Dermis blood vessel endothelial cell (primary cell): ENCODE measurements at places on chromosomes 7 and 10. TPM values are rescaled to one million over a fixed set of nuclear protein-coding genes. Genes with fewer than 3 reads are reported as not detected.
A peak's percentile ranks its signal among the peaks of the same experiment; 100 is the strongest.

DNA sequence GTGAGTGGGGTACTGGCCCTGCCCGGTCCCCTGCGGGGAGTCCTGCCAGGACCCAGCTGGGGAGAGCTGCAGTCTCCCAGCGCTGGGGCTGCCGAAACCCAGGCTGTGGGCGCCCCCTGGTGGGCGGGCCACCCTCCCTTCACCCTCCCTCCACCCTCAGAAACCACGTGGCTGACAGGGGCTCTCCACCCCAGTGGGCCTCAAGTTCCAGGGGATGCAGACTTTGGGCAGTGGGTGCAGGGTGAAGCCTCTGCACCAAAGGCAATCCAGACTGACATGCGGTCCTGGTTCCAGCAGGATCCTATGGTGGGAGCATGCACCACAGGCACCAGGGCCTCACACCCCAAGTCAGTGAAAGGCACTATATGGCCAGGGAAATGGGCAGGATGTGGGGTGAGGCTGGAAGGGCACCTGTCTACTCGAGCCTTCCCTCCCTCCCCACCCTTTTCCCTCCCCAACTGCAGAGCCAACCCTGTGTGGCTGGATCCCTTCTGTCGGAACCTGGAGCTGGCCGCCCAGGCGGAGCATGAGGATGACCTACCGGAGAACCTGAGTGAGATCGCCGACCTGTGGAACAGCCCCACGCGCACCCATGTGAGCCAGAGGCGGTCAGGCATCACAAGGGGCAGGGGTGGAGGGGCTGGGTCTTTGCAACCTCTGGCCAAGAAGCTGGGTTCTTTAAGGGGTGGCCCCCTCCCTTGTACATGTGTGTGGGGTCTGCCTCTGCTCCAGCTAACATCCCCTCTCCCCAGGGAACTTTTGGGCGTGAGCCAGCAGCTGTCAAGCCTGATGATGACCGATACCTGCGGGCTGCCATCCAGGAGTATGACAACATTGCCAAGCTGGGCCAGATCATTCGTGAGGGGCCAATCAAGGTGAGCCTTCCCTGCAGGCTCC is 38.8 kb downstream of the PSAP start:
- peak; percentile 77 for DNase-seq

- DNase-seq: no peak
Observed at GRCh38 chr7:44057849-44058758, 7.3 kb downstream of the PGAM2 start.

The SH2D4B gene
- total RNA-seq: 0.05 and 0.34 TPM in 2 replicates

The TRIL gene
- 24.7 and 27.5 TPM in 2 replicates for total RNA-seq

DNA sequence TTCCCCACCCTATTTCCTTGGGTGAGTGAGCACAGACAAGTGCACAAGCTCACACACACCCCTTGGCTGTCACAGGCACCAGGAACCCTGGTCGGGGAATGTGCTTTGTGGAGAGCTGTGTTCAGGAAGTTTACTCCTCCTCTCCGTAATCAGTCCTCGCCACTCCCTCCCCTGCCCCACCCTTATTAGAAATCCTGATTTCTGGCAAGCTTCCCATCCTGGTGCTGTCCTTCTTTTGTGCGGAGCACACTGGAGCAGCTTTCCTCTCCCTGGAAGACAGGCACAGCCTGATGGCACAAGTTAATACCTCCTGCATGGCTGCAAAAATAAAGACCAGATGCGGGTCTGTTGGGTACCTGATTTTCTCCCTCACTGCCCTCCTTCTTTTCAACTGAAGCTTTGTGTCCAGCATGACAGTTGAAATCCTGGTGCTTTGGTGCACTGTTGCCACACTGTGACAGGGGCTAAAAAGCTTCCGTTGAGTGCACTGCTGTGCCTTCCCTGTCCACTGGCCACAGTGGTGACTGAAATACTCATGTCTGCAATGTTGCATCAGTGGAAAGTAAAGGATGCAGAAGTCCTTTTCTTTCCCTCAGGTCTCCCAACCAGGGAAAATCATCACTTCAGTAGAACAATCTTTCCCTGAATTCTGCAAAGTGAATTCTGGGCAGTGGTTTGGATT is 55.0 kb downstream of the LRRC4 start:
- DNase-seq: peak; percentile 14

The PALD1 gene
- 248 and 276 TPM in 2 replicates for total RNA-seq

- DNase-seq: peak; percentile 42
Observed at GRCh38 chr7:34928052-34928451, 109.2 kb downstream of the DPY19L1 start.

The LRRC17 gene
- total RNA-seq: 1.2 and 2.0 TPM in 2 replicates

- DNase-seq: no peak
Observed at GRCh38 chr7:1210979-1211608, 21.6 kb upstream of the UNCX start.

The GDF10 gene
- total RNA-seq: not detected in 2 replicates

DNA sequence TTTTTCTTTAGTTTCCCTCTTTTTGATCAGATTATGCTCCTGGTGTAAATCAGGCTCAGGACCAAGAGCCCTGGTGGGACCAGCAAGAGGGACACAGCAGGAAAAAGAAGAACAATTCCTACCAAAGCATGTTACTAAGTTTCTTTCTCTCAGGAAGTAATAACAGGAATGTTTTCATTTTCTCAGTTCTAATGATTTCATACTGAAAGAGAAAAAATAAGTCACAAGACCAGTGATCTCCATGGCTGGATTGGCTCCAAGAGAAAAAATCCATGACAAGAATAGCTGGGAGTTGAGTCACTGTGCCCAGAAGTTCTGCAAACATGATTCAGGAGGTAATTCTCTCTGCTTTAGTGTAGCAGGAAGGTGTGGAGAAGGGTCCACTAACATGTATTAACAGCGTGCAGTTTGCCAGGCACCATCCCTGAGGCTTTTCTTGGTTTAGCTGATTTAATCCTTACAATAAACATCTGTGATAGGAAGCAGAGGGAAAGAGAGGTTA is 23.8 kb upstream of the IFIT2 start:
- DNase-seq: peak; percentile 96

DNA sequence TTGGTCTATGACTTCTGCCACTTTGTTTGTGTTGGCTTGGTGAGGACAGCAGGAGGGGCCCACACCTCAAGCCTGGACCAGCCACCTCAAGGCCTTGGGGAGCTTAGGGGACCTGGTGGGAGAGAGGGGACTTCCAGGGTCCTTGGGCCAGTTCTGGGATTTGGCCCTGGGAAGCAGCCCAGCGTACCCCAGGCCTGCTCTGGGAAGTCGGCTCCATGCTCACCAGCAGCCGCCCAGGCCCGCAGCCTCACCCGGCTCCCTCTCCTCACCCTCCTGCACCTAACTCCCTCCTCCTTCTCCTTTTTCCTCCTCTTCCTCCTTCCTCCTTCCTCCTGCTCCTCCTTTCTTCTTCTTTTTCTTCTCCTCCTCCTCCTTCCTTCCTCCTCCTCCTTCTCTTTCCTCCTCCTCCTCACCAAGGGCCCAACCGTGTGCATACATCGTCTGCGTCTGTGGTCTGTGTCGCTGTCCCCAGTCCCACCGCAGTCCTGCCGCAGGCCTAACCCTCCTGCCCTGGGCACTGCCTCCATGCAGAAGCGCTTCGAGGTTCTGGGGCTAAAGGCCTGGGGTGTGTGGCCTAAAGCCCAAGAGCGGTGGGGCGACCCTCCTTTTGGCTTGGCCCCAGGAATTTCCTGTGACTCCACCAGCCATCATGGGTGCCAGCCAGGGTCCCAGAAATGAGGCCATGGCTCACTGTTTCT is 5.3 kb downstream of the EN2 start:
- DNase-seq: no peak

DNA sequence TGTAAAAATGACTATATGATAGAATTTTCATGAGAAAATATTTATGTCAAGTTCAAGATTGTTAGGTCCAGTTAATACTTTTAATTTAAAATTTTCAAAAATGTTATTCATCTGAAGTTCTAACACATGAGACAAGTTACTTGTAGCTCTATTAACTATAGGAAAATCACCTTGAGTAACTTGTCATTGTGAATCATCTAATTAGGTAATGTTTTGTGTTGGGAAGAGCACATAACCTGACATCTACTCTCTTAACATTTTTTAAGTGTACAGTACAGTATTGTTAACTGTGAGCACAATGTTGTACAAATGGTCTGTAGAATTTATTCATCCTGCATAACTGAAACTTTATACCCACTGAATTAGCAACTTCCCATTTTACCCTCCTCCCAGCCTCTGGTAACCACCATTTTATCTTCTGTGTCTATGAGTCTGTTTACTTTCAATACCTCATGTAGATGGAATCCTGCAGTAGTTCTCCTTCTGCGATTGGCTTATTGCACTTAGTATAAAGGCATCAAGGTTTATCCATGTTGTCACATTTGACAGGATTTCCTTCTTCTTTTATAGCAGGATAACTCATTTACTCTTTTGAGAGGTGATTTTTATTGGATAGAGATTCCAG is 54.6 kb downstream of the ARL4A start:
- DNase-seq: peak; percentile 24

DNA sequence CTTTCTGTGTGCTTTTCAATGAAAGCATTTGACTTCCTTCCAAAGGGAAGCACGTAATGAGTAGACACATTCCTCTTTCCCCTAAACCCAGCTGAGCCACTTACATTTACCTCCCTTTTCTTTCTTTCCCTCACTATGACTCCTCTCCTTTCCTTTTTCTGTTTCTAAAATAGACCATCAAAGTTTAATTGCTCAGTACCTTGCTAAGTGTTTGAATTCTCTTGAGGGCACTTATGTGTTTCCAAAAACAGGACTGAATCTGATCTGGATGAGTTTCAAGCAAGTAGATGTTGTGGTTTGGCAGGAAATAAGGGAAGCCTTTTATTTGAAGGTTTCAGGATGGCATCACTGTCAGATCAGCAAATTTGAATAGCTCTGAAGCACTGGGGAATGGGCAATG is 396.2 kb downstream of the REEP3 start:
- DNase-seq: no peak

The OR2A1 gene
- not detected in 2 replicates for total RNA-seq

The GSDME gene
- total RNA-seq: 13.3 and 17.7 TPM in 2 replicates

DNA sequence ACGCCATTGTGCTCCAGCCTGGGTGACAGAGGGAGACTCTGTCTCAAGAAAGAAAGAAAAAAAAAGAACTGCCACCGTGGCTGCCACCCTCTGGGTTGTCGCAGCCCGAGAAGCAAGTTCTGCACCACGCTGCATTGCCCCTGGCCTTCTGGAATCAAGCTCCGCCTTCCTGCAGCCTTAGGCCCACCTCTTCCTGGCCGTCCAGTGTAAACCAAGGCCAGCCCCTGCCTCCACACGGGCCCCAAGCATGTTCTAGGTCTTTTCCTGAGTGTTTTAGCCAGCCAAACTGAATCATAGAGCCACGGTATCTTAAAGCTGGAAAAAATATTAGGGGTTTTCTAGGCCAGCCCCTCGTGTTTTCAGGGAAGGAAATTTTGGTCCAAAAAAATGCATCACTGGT is 188.9 kb downstream of the CCDC3 start:
- no peak for DNase-seq

- peak; percentile 11 for DNase-seq
Observed at GRCh38 chr7:44324481-44325200, 753 bp downstream of the CAMK2B start.

The ZNF736 gene
- 8.7 and 11.2 TPM in 2 replicates for total RNA-seq

- DNase-seq: no peak
Observed at GRCh38 chr7:34425631-34426384, 232.2 kb upstream of the NPSR1 start.

GRCh38 chr7:122457969-122458368 is 153.4 kb upstream of the FEZF1 start:
- DNase-seq: no peak

- no peak for DNase-seq
Observed at GRCh38 chr10:75355706-75356105, 45.9 kb downstream of the ZNF503 start.

GRCh38 chr10:44706745-44707144 is 204.4 kb upstream of the TMEM72 start:
- DNase-seq: no peak

GRCh38 chr10:29317423-29318021 is 28.7 kb downstream of the LYZL1 start:
- no peak for DNase-seq

DNA sequence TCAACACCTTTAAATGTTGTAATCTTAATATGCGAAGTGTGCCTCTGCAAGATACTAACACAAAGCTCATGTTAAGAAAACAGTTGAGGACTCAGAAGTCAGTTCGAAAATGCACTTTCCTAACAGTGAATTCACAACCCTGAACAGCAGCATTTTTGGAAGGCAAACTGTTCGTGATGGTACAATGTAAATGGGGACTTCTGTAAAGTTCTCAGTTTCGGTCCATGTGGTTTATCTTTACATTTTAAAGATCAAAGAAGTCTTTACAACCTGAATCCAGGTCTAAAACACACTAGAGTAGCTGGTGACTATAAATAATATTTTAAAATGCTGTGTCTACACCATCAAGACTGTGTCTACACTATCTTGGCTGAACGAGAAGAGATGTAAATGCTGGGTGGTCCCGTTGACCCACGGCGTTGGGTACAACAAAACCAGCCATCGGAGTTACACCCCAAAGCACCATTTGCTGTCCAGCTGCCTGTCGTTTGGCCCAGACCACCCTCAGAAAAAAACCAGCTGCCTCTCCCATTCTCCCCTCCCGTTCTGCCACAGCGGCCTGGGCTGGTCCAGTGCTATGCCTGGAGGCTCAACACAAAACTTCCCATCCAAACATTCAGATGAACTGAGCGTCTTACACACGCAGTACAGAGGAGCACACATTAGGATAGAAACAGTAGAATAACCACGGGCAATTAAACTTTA is 42.9 kb downstream of the MKI67 start:
- no peak for DNase-seq

- DNase-seq: no peak
Observed at GRCh38 chr10:6537770-6538169, 42.3 kb downstream of the PRKCQ start.

The C10orf143 gene
- total RNA-seq: 0.14 and 1.0 TPM in 2 replicates

- DNase-seq: no peak
Observed at GRCh38 chr10:103695584-103696005, 159.8 kb downstream of the SH3PXD2A start.

The SLC26A5 gene
- 0.85 and 0.93 TPM in 2 replicates for total RNA-seq

DNA sequence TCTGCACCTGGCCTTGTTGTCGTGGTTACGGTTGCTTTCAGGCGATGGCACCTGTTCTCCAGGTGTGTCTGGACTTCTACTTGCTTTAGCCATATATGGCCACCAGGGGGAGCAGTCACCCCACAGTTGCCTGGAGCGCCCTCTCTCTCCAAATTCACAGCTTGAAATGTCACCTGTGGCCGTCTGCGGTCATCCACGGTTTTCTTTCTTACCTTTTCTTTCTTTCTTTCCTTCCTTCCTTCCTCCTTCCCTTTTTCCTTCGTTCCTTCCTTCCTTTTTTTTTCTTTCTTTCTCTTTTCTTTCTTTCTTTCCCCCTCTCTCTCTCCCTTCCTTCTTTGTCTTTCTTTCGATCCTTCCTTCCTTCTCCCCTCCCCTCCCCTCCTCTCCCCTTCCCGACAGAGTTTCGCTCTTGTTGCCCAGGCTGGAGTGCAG is 150.5 kb upstream of the VKORC1L1 start:
- peak; percentile 60 for DNase-seq

The INMT gene
- 0.05 TPM in 1 of 2 replicates, not detected in the other for total RNA-seq

DNA sequence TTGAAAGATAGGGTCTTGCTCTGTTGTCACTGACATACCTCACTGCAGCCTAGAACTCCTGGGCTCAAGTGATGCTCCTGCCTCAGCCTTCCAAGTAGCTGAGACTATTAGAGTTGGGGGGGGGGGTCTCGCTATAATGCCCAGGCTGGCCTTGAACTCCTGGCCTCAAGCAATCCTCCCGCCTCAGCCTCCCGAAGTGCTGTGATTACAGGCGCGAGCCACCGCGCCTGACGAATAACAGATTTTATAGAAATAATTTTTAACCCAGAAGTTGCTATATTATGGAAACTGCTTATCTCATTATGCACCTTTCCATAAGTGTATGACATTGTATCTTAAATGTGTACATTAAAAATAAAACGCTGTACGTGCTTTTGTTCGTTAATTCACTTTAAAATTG is 846 bp downstream of the ANKRD26 start:
- DNase-seq: no peak

The LRRC18 gene
- total RNA-seq: not detected in 2 replicates

GRCh38 chr7:96122746-96123145 is 199.2 kb downstream of the SLC25A13 start:
- no peak for DNase-seq
